ENCODE measurements at places on chromosomes 16 and 17.

- DNase-seq = no peak
These were observed 1013.8 kb upstream of the EEF2KMT start for GRCh38 chr16:6111390-6111789.

- DNase-seq = no peak
These were observed 1.1 kb upstream of the AMDHD2 start for GRCh38 chr16:2518823-2519710.

- no peak for DNase-seq
These were observed 16.0 kb upstream of the ARL4D start for GRCh38 chr17:43382776-43383175.

DNA sequence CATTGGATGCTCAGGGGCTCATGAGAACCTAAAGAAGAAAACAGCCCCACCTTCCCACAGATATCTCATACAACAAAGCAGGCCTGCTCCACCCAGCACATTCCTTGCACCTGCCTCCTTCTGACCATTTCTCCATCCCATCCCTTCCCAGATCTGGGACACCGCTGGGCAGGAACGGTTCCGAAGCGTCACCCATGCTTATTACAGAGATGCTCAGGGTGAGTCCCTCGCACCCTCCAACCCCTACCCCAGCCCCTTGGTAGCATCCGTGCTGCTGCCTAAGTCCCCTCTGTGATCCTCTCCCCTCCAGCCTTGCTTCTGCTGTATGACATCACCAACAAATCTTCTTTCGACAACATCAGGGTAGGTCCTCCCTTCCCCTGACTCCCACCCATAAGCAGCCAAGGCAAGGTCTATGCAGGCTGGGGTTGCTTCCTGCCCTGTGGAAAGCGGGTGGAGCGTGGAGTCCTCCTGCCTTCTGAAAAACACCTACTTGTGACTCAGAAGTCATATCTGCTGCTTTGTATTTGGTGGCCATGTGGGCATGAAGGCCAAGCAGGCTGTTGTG lies 5.4 kb upstream of the NHERF1 start:
- no peak for DNase-seq

- DNase-seq = no peak
These were observed 637 bp upstream of the HDAC5 start for GRCh38 chr17:44124118-44124438.

DNA sequence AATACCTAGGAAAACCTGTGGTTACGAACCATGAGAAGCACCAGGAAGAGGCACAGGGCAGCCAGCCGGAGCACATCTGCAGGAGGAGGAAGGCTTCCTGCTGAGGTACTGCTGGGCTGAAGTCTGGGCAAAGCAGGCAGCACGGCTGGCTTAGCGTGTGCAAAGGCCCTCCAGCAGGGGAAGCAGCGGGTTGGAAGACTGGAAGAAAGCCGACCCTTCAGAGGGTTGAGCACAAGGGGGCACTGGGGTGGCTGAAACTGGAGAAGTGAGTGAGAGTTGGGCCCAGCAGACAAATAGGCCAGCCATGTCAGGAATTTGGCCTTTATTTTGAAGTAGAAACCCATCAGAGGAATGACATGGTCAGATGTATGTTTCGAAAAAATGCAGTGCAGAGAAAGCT lies 12.1 kb upstream of the HSD3B7 start:
- no peak for DNase-seq

DNA sequence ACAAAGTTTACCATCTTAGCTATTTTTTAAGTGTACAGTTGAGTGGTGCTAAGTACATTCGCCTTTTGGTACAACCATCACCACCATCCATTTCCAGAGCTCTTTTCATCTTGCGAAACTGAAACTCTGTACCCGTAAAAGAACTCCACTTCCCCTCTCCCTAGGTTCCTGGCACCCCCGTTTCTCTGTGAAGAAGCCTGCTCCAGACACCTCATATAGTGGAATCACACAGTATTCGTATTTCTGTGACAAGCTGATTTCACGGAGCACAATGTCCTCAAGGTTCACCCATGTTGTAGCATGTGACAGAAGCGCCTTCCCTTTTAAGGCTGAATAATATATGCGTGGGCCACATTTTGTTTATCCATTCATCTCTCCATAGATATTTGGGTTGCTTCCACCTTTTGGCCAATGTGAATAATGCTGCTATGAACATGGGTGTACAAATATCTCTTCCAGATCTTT lies 54.2 kb upstream of the MAP3K14 start:
- no peak for DNase-seq

DNA sequence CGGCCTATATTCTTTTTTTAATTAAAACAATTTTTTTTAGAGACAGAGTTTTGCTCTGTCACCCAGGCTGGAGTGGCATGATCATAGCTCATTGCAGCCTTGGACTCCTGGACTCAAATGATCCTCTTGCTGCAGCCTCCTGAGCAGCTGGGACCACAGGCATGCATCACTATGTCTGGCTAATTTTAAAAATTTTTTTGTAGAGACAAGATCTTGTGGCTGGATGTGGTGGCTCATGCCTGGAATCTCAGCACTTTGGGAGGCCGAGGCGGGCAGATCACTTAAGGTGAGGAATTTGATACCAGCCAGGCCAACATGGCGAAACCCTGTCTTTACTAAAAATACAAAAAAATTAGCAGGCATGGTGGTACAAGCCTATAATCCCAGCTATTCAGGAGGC lies 54.8 kb upstream of the MSI2 start:
- no peak for DNase-seq

- DNase-seq = no peak
These were observed 2114.6 kb downstream of the TP53TG3F start for GRCh38 chr16:35574011-35574410.

DNA sequence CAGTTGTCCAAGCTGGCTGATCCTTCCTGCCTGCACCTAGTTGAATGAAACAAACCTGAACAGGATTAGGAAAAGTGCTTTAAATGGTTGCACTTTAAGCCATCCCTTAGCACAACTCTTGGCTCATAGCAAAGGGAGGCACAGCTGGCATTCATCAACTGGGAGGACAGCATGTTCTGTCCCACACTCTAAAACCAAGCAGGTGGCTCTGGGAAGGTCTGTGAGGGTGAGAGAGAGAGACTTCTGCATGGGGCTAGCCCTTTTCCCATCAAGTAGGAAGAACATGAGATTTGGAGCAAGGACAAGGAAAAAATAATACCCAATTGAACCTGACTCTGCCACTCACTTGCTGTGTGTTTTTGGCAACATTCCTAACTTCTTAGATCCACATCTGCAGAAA lies 140.9 kb upstream of the CCL2 start:
- DNase-seq = no peak

- DNase-seq = no peak
These were observed 208.3 kb upstream of the WSCD1 start for GRCh38 chr17:5861854-5862253.
